Kidney epithelial cell (primary cell): ENCODE measurements at places on chromosomes 1 and 21.

GRCh38 chr1:150268340-150268704, 494 bp downstream of the APH1A start:
- no peak for DNase-seq

GRCh38 chr1:116387551-116387950, 14.5 kb downstream of the ATP1A1 start:
- no peak for DNase-seq

DNA sequence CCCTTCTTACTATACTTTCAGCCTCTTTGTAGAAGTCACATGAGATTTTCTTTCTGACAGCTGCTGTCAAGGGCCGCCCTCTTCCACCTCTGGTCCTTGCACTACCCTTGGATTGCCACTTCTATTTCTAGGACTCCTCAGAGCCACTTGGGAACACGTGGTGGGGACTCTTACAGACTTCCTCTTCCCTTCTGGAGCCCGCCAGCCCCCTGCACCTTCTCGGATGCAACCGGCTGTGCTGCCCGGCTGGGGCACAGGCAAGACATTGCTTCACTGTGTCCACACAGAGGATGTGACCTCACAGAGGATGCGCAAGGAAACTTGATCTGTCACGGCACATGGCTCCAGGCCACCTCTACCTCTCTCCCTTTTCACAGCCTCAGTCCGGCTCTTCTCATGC, 2.4 kb upstream of the IKBKE start:
- no peak for DNase-seq

DNA sequence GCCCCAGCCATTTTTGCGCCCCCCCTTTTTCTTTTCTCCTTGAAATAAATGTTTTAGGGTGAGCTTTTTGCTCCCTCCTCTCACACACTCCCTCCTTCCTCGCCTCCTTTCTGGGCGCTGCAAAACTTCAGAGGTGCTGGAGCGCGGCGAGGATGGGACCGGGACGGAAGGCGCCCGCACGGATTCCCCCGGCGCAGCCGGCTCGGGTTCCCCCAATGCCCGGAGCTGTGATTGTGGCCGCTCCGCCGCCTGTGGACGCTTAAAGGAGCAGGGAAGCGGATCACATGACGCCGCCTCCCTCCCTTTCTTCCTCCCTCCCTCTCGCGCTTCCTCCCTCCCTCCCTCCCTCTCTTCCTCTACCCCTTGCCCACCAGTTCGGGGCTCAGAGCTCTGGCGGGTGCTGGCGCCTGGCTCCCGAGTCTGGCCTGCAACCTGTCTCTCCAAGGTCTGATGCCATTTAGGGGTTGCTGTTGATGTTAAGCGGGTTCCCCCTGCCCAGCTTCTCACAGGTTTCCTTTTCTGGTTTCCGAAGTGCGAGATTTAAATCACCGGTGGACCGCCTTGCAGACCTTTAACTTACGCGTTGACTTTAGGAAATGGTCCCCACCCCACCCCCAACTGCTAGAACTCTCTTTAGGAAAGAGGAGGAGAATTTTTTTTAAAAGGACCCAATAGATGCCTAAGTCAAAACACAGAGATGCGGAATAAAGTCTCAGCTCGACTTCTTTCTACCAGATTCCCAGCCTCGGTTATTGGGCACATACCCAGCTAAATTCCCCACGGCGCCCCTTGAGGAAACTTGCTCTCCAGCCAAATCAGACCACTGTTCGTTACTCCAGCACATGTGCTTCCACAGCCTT, at the start of gene WLS:
Gene WLS, minus strand, starts transcription at position 235 of the 860 bp plus-strand sequence. Its CDS starts 224 bp downstream, at position 11.
- no peak for DNase-seq

- no peak for DNase-seq
Observed at GRCh38 chr1:150555971-150556865, 7.0 kb downstream of the ADAMTSL4 start.

DNA sequence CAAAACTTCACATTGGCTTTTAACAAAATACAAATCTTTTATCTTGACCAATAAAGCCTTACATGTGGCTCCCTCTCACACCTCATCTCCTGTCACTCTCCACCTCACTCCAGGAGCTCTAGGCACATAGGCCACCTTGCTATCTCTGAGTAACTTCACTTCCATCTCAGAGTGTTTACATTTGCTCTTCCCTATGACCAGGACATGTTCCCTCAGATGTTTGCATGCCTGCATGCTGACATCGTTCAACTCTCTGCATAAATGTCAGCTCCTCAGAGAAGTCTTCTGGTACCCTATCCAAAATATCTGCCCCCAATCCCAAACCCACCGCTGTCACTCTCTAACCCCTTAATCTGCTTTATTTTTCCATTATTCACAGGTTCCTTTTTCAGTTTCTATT, 110.9 kb downstream of the TOMM20 start:
- no peak for DNase-seq

GRCh38 chr1:155012776-155013602, 10.4 kb downstream of the ZBTB7B start:
- no peak for DNase-seq

- DNase-seq, result no peak
Observed at GRCh38 chr1:239803781-239804180, 287.9 kb upstream of the FMN2 start.

- no peak for DNase-seq
Observed at GRCh38 chr1:79042117-79042516, 35.6 kb upstream of the ADGRL4 start.

- DNase-seq, result peak; percentile 4
Observed at GRCh38 chr1:76254104-76255030, 179.8 kb downstream of the ST6GALNAC3 start.

- no peak for DNase-seq
Observed at GRCh38 chr1:173100476-173101107, 49.9 kb upstream of the TNFSF18 start.

DNA sequence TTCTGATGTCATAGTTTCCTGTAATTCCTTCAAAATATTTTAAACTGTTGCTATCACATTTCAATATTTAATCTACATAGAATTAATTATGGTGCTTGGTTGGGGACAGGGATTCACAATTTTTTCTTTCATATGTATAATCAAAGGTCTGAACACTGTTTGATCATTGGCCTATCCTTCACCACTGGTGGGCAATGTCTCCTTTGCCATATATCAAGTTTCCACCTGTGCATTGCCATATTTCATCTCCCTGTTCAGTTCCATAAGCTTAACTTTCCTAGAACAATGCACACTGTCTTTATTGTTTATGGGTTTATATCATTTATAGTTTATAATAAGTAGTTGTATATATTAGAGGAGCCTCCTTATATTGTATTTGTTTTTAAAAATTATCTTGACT, 374.9 kb upstream of the PTBP2 start:
- DNase-seq, result no peak
